ENCODE measurements at places on chromosomes 2 and 18. TPM values are rescaled to one million over a fixed set of nuclear protein-coding genes. Genes with fewer than 3 reads are reported as not detected.

Gene LYG2
- not detected for total RNA-seq

GRCh38 chr2:44358503-44358902 is 2.8 kb downstream of the PREPL start:
- no peak overlapping the region for H3K4me3 ChIP-seq
- DNase-seq, result peak; percentile 40
- no peaks in the 10 kb centered on the region for H3K36me3 ChIP-seq
- peaks cover 32% of the 10 kb centered on the region for H3K4me1 ChIP-seq
- no peak overlapping the region for H3K27ac ChIP-seq
- H3K27me3 ChIP-seq, result no peaks in the 10 kb centered on the region

Gene MGAT4A
- total RNA-seq, result 28.5 TPM

GRCh38 chr2:18598848-18599484 is 9.6 kb upstream of the NT5C1B start:
- no peaks in the 10 kb centered on the region for H3K4me1 ChIP-seq
- H3K27ac ChIP-seq, result no peak overlapping the region
- H3K27me3 ChIP-seq, result no peaks in the 10 kb centered on the region
- no peak overlapping the region for H3K4me3 ChIP-seq

- H3K36me3 ChIP-seq, result no peaks in the 10 kb centered on the region
- H3K4me3 ChIP-seq, result no peak overlapping the region
- H3K4me1 ChIP-seq, result peaks cover 36% of the 10 kb centered on the region
- H3K27ac ChIP-seq, result peak overlapping the region; percentile 48
- no peaks in the 10 kb centered on the region for H3K27me3 ChIP-seq
- DNase-seq, result no peak
Observed at GRCh38 chr2:113217455-113218282, 43.9 kb downstream of the PSD4 start.

Gene CNGA3
- 0.18 TPM for total RNA-seq

Gene DLGAP1
- 23.2 TPM for total RNA-seq

Gene ABCG5
- 0.07 TPM for total RNA-seq

Gene FAHD2A
- total RNA-seq, result 28.8 TPM

Gene UGT1A3
- total RNA-seq, result not detected

- no peak for DNase-seq
- no peak overlapping the region for H3K27ac ChIP-seq
- no peak overlapping the region for H3K4me3 ChIP-seq
- no peaks in the 10 kb centered on the region for H3K27me3 ChIP-seq
- no peaks in the 10 kb centered on the region for H3K36me3 ChIP-seq
- no peaks in the 10 kb centered on the region for H3K4me1 ChIP-seq
Observed at GRCh38 chr2:16112251-16112971, 172.1 kb downstream of the MYCN start.

Gene LOXL3
- total RNA-seq, result 15.8 TPM

Gene KCNJ13
- total RNA-seq, result not detected

- no peaks in the 10 kb centered on the region for H3K36me3 ChIP-seq
- no peak overlapping the region for H3K4me3 ChIP-seq
- H3K27me3 ChIP-seq, result no peaks in the 10 kb centered on the region
- no peak overlapping the region for H3K27ac ChIP-seq
- no peaks in the 10 kb centered on the region for H3K4me1 ChIP-seq
Observed at GRCh38 chr2:64923385-64923710, 65.9 kb upstream of the SLC1A4 start.

DNA sequence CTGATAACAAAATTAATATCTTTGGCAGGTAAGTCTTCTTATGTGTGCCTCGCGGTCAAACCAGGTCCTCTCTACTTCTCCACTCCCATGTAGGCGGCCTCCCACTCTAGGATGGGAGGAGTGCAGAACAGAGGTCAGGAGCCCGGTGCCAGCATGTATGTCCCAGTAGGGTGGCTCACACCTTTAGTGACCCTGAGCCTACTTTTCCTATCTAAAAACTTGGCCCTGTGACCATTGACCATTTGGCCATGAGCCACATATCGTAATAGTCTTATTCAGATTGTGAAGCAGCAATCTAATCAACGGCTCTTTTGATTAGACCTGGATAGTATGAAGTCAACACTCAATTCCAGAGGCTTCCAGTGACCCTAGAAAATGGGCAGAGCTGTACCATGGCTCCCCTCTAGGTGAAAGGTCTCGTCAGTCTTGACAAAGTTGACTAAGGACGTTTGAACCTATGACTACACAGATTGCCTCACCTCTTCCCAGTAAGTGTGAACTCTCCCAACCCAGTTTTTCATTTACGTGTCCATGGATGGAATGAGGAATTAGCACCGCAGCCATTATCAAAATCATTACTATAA is 17.1 kb upstream of the FABP1 start:
- DNase-seq, result no peak
- no peak overlapping the region for H3K4me3 ChIP-seq
- H3K4me1 ChIP-seq, result no peaks in the 10 kb centered on the region
- no peaks in the 10 kb centered on the region for H3K36me3 ChIP-seq
- H3K27me3 ChIP-seq, result no peaks in the 10 kb centered on the region

Gene HOXD10
- total RNA-seq, result 0.23 TPM

GRCh38 chr2:178006710-178007109 is 65.9 kb downstream of the PDE11A start:
- H3K27ac ChIP-seq, result no peak overlapping the region
- no peak overlapping the region for H3K4me3 ChIP-seq
- DNase-seq, result no peak
- no peaks in the 10 kb centered on the region for H3K4me1 ChIP-seq
- no peaks in the 10 kb centered on the region for H3K36me3 ChIP-seq

DNA sequence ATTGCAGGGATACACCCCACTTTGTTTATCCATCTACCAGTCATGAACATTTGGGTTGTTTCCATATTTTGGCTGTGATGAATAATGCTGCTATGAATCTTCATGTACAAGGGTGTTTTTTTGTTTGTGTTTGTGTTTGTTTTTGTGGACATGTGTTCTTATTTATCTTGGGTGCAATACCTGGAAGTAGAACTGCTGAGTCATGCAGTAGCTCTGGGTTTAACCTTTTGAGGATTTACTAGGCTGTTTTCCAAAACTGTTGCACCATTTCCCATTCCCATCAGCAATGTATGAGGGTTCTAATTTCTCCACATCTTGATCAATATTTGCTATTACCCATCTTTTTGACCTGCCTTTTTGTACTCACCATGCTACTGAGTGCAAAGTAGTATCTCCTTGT is 140.0 kb upstream of the CYP1B1 start:
- no peaks in the 10 kb centered on the region for H3K36me3 ChIP-seq
- H3K4me1 ChIP-seq, result no peaks in the 10 kb centered on the region
- H3K27ac ChIP-seq, result no peak overlapping the region
- DNase-seq, result no peak
- H3K27me3 ChIP-seq, result no peaks in the 10 kb centered on the region

Gene PPP4R1
- 77.6 TPM for total RNA-seq

GRCh38 chr18:21943456-21943855 is 202.9 kb downstream of the MIB1 start:
- no peak overlapping the region for H3K4me3 ChIP-seq
- no peaks in the 10 kb centered on the region for H3K36me3 ChIP-seq
- H3K27me3 ChIP-seq, result no peaks in the 10 kb centered on the region
- DNase-seq, result no peak
- no peaks in the 10 kb centered on the region for H3K4me1 ChIP-seq
- no peak overlapping the region for H3K27ac ChIP-seq

- no peaks in the 10 kb centered on the region for H3K27me3 ChIP-seq
- no peak overlapping the region for H3K4me3 ChIP-seq
- H3K27ac ChIP-seq, result no peak overlapping the region
- H3K4me1 ChIP-seq, result peaks cover 13% of the 10 kb centered on the region
Observed at GRCh38 chr2:228556717-228557116, 375.2 kb upstream of the SPHKAP start.

Gene PLA2R1
- 2.9 TPM for total RNA-seq

GRCh38 chr18:55250768-55251173 is 291.5 kb upstream of the CCDC68 start:
- peaks cover 29% of the 10 kb centered on the region for H3K4me1 ChIP-seq
- H3K4me3 ChIP-seq, result no peak overlapping the region
- DNase-seq, result no peak
- H3K36me3 ChIP-seq, result no peaks in the 10 kb centered on the region

- no peak overlapping the region for H3K4me3 ChIP-seq
- H3K27ac ChIP-seq, result no peak overlapping the region
- H3K36me3 ChIP-seq, result no peaks in the 10 kb centered on the region
- H3K27me3 ChIP-seq, result no peaks in the 10 kb centered on the region
- DNase-seq, result no peak
- no peaks in the 10 kb centered on the region for H3K4me1 ChIP-seq
Observed at GRCh38 chr2:223260681-223261080, 208.7 kb downstream of the KCNE4 start.

DNA sequence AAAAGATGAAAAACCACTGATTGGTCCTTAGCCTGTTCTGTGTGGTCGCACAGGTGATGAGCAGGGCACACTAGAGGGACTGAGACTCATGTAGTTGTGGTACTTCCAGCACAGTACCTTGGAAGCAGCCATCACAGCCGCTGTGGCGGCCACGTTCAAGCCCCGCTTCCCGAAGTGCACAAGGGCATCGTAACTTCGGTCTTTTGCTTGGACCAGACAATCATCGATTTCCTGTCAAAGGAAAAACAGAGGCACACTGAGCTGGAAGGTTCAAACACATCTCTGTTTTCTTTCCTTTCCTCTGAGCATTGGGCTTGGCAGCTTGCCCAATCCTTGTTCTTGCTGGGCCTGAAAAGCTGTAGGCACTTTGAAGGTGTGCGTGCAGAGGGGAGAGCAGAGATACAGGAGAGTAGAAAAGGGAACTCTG is 52.6 kb downstream of the MRPL35 start:
- no peaks in the 10 kb centered on the region for H3K36me3 ChIP-seq
- no peak overlapping the region for H3K27ac ChIP-seq
- no peak for DNase-seq
- H3K27me3 ChIP-seq, result no peaks in the 10 kb centered on the region

Gene ABCB6
- total RNA-seq, result 21.7 TPM

DNA sequence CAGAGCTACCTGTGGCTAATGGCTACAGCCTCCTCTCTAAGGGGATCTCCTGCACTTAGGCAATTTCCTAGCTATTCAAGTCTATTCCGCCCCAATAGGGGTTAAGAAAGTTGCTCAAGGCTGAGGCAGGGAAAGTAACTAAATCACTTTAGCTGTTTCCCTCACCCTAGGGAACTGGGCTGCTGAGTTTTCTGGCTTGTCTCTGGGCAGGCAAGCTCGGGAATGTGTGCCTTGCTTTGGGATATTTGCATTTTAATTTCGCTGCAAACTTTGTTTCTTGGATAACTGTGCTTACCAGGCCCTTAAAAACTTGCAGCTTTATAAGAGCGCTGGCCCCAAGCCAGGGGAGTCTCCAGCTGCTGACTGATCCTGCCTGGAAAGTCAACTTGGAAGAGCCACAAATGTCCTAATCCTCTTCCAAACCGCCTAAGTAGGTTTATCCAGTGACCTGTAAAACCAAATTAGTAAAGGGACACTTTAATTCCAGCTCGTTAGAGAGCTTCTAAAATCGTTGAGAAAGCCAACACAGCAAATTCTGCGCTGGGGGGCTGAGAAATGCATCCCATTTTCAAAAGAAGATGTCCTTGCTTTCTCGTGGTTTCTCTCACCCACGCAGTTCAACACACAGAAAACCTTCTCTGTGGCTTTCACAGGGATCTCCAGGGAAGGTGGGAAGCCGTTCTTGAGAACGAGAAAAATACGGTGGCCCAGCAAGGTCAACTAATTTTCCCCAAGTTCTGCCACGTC is 59.5 kb upstream of the SP3 start:
- no peak overlapping the region for H3K4me3 ChIP-seq
- no peaks in the 10 kb centered on the region for H3K36me3 ChIP-seq
- DNase-seq, result no peak
- no peak overlapping the region for H3K27ac ChIP-seq

DNA sequence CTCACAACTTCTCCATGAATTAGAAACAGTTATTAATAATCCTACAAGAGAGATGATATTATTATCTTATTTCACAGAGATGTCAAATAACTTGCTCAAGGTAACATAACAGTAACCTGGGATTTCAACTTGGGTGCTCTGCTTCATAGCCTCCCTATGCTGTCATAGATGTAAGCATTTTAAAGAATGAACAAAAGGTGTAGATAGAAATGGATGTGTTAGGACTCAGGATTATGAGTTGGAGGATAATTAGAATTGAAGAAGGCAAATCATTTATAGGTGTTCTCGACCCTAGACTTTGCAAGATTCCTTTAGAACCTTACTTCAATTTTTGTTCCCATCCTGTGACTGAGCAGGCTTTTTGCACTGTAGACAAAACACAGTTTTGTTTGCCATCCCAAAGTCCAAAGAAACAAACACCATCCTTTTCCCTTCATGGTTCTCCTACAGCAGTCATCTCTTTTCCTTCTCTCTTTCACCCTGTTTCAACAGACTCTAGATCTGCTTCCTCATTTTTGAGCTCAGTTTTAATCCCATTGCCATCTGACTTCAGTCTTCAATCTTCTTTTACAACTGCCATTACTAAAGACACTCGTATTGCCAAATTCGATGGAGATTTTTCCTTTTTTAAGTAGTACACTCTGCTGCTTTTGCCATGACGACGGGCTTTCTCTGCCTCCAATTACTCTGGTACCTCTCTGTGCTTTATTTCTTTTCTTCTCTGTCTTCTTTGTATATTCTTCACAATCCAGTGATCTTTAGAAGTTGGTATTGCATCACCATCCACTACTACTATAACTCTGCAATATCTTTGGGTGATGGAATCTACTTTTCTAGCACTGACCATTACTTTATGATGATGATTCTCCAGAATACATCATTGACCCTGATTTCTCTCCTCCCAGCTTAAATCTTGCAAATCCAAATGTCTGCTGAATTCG is 4.5 kb downstream of the HNMT start:
- H3K27ac ChIP-seq, result no peak overlapping the region
- no peaks in the 10 kb centered on the region for H3K27me3 ChIP-seq
- peaks cover 6% of the 10 kb centered on the region for H3K4me1 ChIP-seq
- no peaks in the 10 kb centered on the region for H3K36me3 ChIP-seq

Gene DNAJC5G
- not detected for total RNA-seq

Gene PDE11A
- 1.0 TPM for total RNA-seq

DNA sequence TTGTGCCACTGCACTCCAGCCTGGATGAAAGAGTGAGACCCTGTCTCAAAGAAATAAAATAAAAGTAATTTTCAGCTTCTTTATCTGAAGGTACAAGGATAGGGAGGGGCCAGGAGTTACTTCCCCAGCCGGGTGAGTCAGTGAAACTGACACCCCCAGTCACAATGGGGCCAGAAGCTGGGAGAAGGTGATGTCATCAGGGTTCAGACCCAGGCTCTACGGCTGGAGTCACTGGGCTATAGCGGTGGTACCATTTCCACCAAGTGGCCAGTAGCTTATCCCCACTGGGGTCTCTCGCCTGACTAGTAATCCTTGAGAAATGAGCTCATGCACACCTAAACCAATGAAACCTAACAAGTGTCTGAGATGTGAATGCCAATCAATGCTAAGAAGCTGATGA is 107.9 kb downstream of the ALPK2 start:
- H3K27ac ChIP-seq, result no peak overlapping the region
- H3K27me3 ChIP-seq, result no peaks in the 10 kb centered on the region
- no peak overlapping the region for H3K4me3 ChIP-seq
- DNase-seq, result no peak
